ENCODE measurements at places on chromosomes 12 and 14. TPM values are rescaled to one million over a fixed set of nuclear protein-coding genes. Genes with fewer than 3 reads are reported as not detected.
A peak's percentile ranks its signal among the peaks of the same experiment; 100 is the strongest.

NR4A1 gene
- 15.0 TPM for total RNA-seq

SUPT16H gene
- total RNA-seq = 149 TPM

- H3K27me3 ChIP-seq = no peaks in the 10 kb centered on the region
- H3K27ac ChIP-seq = no peak overlapping the region
- peaks cover 22% of the 10 kb centered on the region for H3K36me3 ChIP-seq
- no peak for DNase-seq
Measured at GRCh38 chr12:132152953-132153352, 8.7 kb downstream of the NOC4L start.

DNA sequence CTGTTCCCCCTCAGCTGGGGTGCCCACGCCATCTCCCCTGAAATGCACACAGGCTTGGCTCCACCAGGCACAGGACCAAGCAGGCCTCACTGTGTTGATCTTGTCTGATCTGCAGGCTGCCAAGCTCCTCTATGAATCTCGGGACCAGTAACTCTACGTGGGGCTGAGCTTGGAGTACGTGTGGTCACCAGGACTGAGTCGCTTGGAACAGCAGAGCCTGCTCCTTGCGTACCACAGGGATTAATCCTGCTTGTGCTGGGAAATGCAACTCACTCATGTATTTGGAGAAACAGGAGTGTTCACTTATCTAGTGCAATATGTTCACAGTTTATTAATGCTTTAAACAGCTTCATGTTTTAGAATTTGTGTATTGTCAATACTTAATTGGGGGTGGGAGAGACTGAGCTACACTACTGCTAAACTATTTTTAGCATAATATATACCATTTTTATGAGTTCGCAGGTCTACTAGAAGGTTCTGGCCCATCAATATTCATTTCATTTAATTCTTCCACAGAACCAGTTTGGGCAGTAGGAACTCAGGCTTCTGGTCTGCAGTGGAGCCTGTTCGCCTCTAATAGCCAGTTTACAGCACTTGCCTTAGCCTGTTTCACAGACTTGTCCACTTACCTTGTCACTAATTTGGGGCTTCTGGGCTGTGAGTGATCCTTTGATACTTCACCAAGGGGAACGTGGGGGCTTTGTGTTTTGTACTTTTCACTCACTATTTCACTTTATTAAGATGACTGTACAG lies 17.4 kb downstream of the ZFYVE21 start:
- no peak for DNase-seq
- no peak overlapping the region for H3K27ac ChIP-seq

GRCh38 chr12:1322821-1323220 lies 271.6 kb downstream of the FBXL14 start:
- peaks cover 16% of the 10 kb centered on the region for H3K4me1 ChIP-seq
- no peak overlapping the region for H3K27ac ChIP-seq
- H3K4me3 ChIP-seq = no peak overlapping the region
- no peaks in the 10 kb centered on the region for H3K36me3 ChIP-seq

DNA sequence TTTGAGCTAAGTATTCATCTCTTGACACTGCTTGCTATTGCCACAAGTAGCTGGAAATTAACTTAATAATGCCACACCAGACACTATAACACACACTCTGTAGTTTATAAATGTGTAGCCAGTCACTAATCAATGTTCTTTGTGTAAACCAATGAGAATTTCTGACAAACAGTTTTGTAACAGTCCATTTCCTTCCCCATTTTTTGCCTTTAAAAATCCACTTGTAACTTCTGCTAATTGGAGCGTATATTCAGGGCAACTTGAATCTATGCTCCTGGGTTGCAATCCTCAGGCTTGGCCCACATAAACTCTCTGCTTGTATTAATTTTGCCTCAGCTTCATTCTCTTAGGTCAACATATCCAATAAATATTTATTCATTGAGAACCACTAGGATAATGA lies 125.0 kb upstream of the DHRS4 start:
- no peak overlapping the region for H3K4me3 ChIP-seq
- H3K27me3 ChIP-seq = no peaks in the 10 kb centered on the region

- H3K4me1 ChIP-seq = no peaks in the 10 kb centered on the region
- no peak overlapping the region for H3K4me3 ChIP-seq
- no peaks in the 10 kb centered on the region for H3K27me3 ChIP-seq
- DNase-seq = no peak
- peaks cover 5% of the 10 kb centered on the region for H3K36me3 ChIP-seq
Measured at GRCh38 chr14:99822800-99823455, 29.7 kb downstream of the EML1 start.

GRCh38 chr14:38286452-38286851 lies 30.6 kb upstream of the CLEC14A start:
- no peaks in the 10 kb centered on the region for H3K4me1 ChIP-seq
- H3K27ac ChIP-seq = no peak overlapping the region
- no peak for DNase-seq
- no peaks in the 10 kb centered on the region for H3K36me3 ChIP-seq
- no peak overlapping the region for H3K4me3 ChIP-seq
- no peaks in the 10 kb centered on the region for H3K27me3 ChIP-seq

DNA sequence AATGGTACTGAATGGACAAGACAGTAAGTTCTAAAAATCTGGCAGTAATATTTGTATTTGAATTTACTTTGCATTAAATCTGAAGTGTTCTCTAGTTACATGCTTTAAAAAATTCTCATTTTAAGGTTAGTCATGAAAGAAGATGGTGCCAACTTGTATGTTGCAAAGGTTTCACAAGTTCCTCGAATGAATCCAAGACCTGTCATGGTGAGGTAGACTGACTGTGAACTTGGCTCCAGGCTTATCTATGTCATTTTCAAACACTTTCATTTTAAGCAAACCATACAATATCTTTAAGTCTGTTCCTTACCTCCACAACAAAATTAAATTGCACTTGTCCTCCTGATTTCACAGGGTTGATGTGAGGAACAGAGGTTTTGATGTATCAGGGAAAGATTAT lies 23.4 kb downstream of the CLEC2D start:
- no peak overlapping the region for H3K4me3 ChIP-seq
- no peaks in the 10 kb centered on the region for H3K4me1 ChIP-seq
- H3K27me3 ChIP-seq = no peaks in the 10 kb centered on the region
- no peak overlapping the region for H3K27ac ChIP-seq

- DNase-seq = no peak
- no peak overlapping the region for H3K27ac ChIP-seq
- peaks cover 38% of the 10 kb centered on the region for H3K36me3 ChIP-seq
- H3K4me1 ChIP-seq = no peaks in the 10 kb centered on the region
- no peak overlapping the region for H3K4me3 ChIP-seq
Measured at GRCh38 chr14:75119056-75119455, 7.8 kb downstream of the NEK9 start.

- no peak overlapping the region for H3K27ac ChIP-seq
- H3K27me3 ChIP-seq = no peaks in the 10 kb centered on the region
- no peak overlapping the region for H3K4me3 ChIP-seq
- H3K36me3 ChIP-seq = no peaks in the 10 kb centered on the region
- DNase-seq = no peak
- no peaks in the 10 kb centered on the region for H3K4me1 ChIP-seq
Measured at GRCh38 chr12:31727192-31727591, 1.6 kb downstream of the AMN1 start.

GRCh38 chr14:76918256-76918781 lies 92.1 kb downstream of the LRRC74A start:
- H3K36me3 ChIP-seq = no peaks in the 10 kb centered on the region
- peak; percentile 78 for DNase-seq
- H3K27ac ChIP-seq = peak overlapping the region; percentile 97
- no peaks in the 10 kb centered on the region for H3K27me3 ChIP-seq

- no peak for DNase-seq
- H3K27me3 ChIP-seq = no peaks in the 10 kb centered on the region
- no peak overlapping the region for H3K27ac ChIP-seq
- peaks cover 46% of the 10 kb centered on the region for H3K36me3 ChIP-seq
- H3K4me3 ChIP-seq = no peak overlapping the region
Measured at GRCh38 chr14:69135133-69135532, 17.8 kb downstream of the DCAF5 start.

DNA sequence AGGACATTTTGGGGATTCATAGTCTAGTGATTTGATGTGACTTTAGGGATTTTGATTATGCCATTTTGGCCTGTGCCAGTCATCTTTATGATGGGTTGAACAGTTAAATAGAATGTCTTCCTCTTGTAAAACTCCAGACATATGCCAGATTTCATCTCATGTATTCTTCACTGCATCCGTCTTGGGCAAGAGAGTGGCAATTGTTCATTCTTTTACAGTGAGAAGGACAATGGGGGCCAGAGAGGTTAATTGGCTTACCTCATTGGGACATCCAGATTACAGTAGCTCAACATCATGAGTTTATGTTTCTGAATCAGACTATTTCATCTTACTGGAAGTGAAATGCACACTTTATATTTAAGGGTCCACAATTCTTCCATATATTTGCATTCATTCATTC lies 108.2 kb upstream of the SLC38A2 start:
- H3K27ac ChIP-seq = no peak overlapping the region
- no peaks in the 10 kb centered on the region for H3K36me3 ChIP-seq

OTOGL gene
- 1.4 TPM for total RNA-seq

DNA sequence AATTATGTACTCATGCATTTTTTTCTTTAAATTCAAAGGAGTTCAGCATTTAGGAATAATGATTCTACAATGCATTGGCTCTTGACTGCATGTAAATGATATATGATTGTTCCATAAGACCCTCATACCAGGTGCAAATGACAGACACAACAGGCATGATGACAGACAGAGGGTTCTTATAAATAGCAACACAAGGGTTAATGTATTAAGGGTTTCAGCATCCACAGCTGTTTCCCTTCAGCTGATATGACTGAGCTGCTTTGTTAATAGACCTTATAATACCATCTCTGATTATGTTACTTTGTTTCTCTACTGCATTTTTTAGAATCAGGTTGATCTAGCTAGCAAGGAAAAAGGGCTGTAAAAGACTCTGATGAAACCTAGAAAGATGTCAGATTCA lies 90.8 kb upstream of the TMTC2 start:
- H3K27me3 ChIP-seq = no peaks in the 10 kb centered on the region
- no peak overlapping the region for H3K4me3 ChIP-seq
- no peak overlapping the region for H3K27ac ChIP-seq
- no peaks in the 10 kb centered on the region for H3K4me1 ChIP-seq

COX14 gene
- total RNA-seq = 26.7 TPM

- H3K4me3 ChIP-seq = no peak overlapping the region
- no peak overlapping the region for H3K27ac ChIP-seq
- H3K27me3 ChIP-seq = peaks cover 7% of the 10 kb centered on the region
- no peak for DNase-seq
- H3K4me1 ChIP-seq = no peaks in the 10 kb centered on the region
Measured at GRCh38 chr12:88993651-88994050, 358.6 kb downstream of the DUSP6 start.

JAG2 gene
- total RNA-seq = 6.4 TPM

- H3K36me3 ChIP-seq = no peaks in the 10 kb centered on the region
- H3K27me3 ChIP-seq = no peaks in the 10 kb centered on the region
- H3K4me3 ChIP-seq = no peak overlapping the region
Measured at GRCh38 chr12:7431993-7432685, 11.8 kb downstream of the CD163L1 start.

DNA sequence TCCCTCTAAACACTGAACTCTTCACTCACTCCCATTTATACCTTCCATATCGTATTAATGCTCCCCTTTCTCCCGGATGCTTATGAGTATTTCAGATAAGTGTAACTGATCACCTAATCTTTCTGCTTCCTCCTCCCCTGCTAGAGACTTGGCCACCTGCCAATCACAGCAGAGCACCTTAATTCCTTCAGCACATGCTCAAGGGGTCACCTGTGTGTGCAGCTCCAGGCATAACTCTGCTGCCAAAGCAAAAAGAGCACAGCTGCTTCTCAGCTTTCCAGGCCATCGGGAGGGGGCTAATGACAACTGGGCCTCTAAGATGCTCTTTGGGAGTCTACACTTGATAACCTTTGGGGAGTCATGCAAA lies 106.9 kb upstream of the DYRK2 start:
- peaks cover 1% of the 10 kb centered on the region for H3K4me1 ChIP-seq
- DNase-seq = no peak
- no peaks in the 10 kb centered on the region for H3K36me3 ChIP-seq

- no peak for DNase-seq
- no peaks in the 10 kb centered on the region for H3K27me3 ChIP-seq
- H3K4me3 ChIP-seq = no peak overlapping the region
- no peak overlapping the region for H3K27ac ChIP-seq
- H3K36me3 ChIP-seq = peaks cover 47% of the 10 kb centered on the region
Measured at GRCh38 chr12:96249196-96250118, 55.3 kb downstream of the ELK3 start.

- H3K27ac ChIP-seq = no peak overlapping the region
- H3K4me1 ChIP-seq = no peaks in the 10 kb centered on the region
- no peaks in the 10 kb centered on the region for H3K27me3 ChIP-seq
- DNase-seq = no peak
Measured at GRCh38 chr12:50257236-50258166, 25.8 kb downstream of the LIMA1 start.

PPP4R4 gene
- 2.6 TPM for total RNA-seq

SP7 gene
- not detected for total RNA-seq

- no peaks in the 10 kb centered on the region for H3K27me3 ChIP-seq
- no peaks in the 10 kb centered on the region for H3K4me1 ChIP-seq
- peak overlapping the region; percentile 32 for H3K27ac ChIP-seq
- H3K36me3 ChIP-seq = peaks cover 18% of the 10 kb centered on the region
Measured at GRCh38 chr14:91327250-91327595, 82.7 kb upstream of the GPR68 start.

DNA sequence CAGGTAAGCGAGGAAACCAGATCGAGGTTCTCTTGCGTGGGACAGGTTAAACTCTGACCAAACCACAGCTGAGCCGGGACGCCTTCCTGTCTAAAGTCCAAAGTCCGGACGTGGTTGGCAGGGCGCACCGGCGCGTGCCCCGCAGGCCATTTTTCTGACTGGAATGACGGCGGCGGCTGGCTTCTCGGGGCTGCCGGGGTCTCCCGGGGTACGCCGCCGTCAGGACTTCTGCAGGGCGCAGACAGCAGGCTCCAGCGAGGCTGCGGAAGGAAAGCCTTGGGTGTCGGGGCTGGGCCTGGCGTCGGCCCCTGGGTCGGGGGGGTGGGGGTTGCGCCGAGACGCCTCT lies 32.8 kb downstream of the MIA2 start:
- peak overlapping the region; percentile 98 for H3K27ac ChIP-seq
- H3K36me3 ChIP-seq = no peaks in the 10 kb centered on the region
- peaks cover 2% of the 10 kb centered on the region for H3K4me1 ChIP-seq
- no peaks in the 10 kb centered on the region for H3K27me3 ChIP-seq
- DNase-seq = no peak
- peak overlapping the region; percentile 90 for H3K4me3 ChIP-seq

DNA sequence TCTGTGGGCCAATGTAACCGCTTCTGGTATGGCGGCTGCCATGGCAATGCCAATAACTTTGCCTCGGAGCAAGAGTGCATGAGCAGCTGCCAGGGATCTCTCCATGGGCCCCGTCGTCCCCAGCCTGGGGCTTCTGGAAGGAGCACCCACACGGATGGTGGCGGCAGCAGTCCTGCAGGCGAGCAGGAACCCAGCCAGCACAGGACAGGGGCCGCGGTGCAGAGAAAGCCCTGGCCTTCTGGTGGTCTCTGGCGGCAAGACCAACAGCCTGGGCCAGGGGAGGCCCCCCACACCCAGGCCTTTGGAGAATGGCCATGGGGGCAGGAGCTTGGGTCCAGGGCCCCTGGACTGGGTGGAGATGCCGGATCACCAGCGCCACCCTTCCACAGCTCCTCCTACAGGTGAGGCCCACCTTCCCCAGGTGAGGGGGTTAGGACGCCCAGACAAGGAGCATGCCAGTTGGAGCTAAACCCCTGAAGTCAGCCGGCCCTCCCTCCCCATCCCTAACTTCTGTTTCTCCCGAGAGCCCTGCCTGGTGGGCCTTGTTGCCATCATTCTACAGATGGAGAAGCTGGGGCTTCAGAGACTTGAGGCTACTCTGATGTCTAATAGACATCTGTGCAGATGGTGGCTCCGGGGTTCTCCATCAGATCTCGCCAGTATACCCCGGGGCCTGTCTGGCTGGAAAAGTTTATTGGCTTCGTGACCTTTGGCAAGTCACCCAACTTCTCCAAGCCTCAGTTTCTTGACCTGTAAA lies 25.3 kb downstream of the PAPLN start:
- H3K4me1 ChIP-seq = no peaks in the 10 kb centered on the region
- DNase-seq = no peak
- H3K27me3 ChIP-seq = no peaks in the 10 kb centered on the region
- H3K36me3 ChIP-seq = no peaks in the 10 kb centered on the region
- no peak overlapping the region for H3K27ac ChIP-seq
